ENCODE measurements at places on chromosomes 1 and 21.

DNA sequence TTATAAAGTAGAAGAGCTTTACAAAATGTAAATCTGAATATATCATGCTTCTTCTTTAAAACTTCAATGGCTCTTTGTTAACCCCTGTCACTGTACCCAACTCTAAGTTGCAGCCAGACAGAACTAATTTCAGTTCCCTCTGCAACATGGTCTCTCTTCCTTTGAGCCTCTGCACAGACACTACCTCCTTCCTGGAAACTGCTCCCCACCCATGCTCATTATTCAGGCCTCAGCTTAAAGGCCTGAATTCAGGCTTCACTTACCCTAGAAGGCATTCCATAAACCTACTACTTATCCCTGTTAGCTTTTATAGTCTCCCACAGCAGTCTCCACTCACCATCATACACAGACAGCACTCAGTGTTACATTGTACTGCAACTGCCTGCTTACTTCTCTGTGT lies 2.6 kb upstream of the EEIG2 start:
- DNase-seq, result no peak

GRCh38 chr1:3415260-3416090 lies 39.0 kb upstream of the ARHGEF16 start:
- no peak for DNase-seq

DNA sequence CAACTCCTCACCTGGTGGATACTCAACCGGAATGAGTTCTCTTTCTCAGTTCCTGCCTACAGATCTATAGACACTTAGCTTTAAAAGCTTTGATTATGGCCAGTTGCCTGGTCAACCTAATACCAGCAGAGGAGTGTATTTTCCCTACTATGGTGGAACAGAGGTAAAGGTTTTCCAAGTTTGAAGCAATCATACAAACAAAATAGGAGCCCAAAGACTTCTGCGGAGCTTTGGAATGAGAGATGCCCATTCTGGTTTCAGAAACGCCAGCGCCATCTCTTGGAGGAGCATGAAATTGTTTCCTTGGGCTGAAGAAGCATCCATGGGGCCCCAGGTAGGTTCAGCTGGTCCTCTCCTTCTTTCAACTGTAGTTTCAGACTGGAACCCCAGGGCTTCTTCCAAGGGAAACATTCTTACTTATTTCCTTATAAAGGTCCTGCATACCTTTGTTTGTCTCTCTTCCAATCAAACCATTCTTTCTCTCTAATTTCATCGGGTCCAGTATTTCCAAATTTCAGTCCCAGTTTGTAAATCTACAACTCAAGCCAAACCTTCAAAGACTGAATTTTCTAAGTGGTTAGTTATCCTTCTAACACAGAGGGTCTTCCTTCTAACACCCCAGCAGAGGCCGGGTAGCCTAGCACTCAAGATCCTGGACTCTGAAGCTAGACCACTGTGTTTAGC lies 95.9 kb downstream of the KCNJ15 start:
- DNase-seq, result peak; percentile 46

DNA sequence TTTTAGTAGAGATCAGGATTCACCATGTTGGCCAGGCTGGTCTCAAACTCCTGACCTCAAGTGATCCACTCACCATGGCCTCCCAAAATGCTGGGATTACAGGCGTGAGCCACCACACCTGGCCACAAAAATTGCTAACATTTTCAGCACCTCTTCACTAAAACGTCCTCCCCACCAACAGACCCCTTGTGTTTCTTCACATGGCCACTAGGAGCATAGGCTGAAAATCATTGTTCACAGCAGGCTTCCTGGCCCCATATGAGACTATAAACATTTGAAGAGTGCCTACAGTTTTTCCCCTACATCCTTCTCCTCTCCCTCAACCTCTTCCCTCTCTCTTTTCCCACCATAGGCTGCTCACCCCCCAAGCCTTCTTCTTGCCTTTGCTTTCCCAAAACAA lies 28.0 kb upstream of the SFPQ start:
- no peak for DNase-seq

DNA sequence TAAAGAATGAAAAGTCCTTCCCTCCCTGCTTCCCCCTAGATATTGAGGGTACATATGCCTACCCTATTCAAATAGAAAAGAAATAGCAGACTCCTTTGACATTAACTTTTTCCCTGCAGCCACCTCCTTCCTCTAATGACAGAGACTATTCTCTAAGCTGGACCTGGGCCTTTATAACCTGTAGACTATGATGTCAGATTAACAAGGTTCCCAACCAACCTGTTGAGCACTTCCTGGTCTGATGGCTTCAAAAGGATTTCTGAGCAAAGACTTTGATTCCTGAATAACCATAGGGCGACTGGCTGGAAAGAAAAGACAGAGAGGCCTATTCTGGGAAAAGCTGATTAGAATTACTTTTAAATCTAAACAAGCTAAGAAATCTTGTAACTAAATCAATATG lies 18.4 kb upstream of the C1orf216 start:
- no peak for DNase-seq

- no peak for DNase-seq
Measured at GRCh38 chr1:227561241-227561907, 2.0 kb upstream of the ZNF678 start.

DNA sequence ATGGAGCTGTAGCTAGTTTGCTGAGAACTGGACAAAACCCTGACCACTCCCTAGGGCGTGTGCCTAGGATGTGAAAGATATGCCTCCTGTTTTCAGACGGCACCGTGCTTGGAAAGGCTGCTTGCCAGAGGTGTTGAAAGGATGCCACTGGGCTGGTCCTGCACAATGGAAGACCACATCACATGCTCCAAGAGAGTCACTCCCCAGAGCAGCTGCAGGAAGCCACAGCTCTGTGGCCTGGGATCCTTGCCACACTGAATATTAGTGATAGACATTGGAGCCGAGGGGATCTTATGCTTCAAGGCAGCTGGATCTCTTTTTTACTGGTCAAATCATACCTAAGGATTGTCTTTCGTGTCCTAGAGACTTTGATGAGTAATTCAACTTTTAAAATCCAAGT lies 6.6 kb upstream of the APP start:
- no peak for DNase-seq

DNA sequence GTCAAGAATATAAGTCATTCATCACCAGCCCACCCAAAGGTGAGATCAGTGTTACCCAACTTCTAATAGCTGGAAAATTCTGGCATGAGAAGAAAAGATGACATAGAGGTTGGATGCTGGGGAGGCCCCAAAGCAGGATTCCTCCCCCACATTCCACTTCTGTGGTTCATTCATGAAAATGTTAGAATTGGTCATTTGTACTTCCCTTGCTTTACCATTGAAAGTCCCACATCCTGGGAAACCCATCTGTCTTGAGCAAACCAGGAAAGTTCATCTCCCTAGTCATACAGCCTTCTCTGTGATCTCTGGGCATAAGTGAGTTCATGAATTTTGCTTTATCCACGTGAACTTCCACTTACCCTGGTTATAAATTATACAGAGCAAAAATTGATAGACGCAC lies 66.8 kb downstream of the SERINC2 start:
- DNase-seq, result no peak

GRCh38 chr1:172149346-172149745 lies 271.1 kb upstream of the C1orf105 start:
- no peak for DNase-seq

DNA sequence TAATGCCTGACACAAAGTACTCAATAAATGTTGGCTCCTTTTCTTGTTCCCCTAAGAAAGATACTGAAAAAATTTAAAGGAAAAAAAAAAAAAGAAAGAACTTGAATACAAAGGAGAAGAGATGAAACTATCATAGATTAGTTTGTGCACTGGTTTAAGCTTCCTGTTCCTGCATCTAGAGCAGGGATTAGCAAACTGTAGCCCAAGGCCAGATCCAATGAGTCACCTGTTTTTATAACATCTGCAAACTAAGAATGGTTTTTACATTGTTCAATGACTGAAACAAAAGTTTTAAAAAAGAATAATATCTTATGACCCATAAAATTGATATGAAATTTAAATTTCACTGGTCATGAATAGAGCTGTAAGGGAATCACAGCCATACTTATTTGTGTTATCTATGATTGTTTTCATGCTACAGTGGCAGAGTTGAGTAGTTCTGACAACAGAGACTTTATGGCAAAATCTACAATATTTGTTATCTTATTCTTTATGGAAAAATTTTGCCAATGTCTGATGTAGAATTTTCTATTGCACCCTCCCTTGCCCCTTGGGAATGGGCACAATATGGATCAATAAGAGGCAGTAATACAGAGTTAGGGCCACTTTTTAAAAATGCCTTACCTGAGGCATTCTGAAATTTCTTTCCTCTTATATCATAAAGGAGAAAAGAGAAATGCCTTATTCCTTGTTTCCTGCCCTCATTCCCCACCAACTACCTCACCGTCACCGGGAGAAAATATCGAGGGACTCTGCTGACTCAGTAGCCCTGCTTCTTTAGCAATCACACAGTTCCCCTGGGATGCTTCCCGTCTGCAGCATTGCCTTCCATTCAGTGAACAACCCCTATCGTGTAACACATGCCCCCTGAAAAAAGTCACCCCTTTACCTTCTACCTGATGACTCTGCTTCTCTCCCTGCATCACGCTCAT lies 50.6 kb downstream of the WDR64 start:
- DNase-seq, result no peak

GRCh38 chr1:171081314-171081753 lies 9.4 kb upstream of the FMO3 start:
- DNase-seq, result no peak

DNA sequence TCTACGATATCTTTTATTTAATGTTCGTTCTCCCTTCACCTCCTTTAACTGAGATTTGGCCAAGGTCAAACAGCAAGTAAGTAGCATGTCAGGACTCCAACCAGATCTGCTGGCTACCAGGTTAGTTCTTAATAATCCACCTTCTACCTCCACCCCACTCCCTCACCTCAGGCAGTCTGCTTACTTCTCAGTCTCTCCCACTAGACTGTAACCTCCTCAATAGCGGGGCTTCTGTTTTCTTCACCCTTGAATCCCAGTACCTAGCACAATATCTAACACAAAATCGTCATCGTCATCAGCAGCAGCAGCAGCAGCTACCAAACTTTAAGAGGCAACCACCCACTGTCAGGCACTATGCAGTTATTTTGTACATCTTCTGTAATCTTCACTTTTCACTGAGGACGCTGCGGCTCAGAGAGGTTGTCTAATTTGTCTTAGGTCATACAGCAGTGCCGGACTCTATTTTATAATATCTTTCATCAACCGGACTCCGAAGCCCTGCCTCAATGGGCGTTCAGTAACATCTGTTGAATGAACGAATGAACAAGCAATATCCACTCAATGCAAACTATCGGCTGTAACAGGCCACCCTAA lies 859 bp upstream of the MAGI3 start:
- DNase-seq, result no peak

- DNase-seq, result peak; percentile 13
Measured at GRCh38 chr1:231550448-231550781, 21.9 kb downstream of the TSNAX start.

Data from activated CD4-positive, alpha-beta T cell treated with anti-CD3 and anti-CD28 coated beads, Interleukin-2, amount 50 U/mL, for 4 hours (primary cell).